ENCODE measurements at places on chromosomes 6 and 20. TPM values are rescaled to one million over a fixed set of nuclear protein-coding genes. Genes with fewer than 3 reads are reported as not detected.

Gene SYNCRIP
- total RNA-seq: 62.2 TPM

Gene FAM83D
- total RNA-seq: 9.4 TPM

Gene COX4I2
- 0.67 TPM for total RNA-seq

Gene ARMC2
- total RNA-seq: 3.8 TPM

Gene JPH2
- total RNA-seq: 12.9 TPM

Gene CLVS2
- total RNA-seq: 0.06 TPM

Gene C6orf58
- total RNA-seq: not detected

Gene ZBP1
- 6.8 TPM for total RNA-seq

Gene EEF1A2
- 1.3 TPM for total RNA-seq

All from left colon (tissue), 2 donors.